ENCODE measurements at places on chromosomes 3 and 15.

GRCh38 chr3:79953591-79954101, 185.8 kb upstream of the ROBO1 start:
- DNase-seq: no peak

DNA sequence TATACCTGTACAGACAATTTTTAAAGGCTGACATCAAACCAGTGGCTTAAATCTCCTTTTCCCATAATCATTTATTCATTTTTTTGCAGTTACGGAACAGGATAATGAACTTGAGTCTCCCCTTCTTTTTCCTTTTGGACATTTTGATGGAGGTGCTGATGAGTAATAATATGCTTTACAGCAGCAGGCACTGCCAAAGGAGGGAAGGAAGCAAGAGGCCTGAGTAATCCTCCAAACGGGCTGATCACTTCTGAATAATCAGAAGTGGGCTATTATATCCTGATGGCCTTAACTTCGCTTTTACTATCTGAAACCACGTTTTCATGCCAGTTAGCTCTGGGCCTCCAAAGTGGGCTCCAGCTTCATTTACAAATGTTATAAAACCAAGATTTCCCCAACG, 527.2 kb downstream of the FOXP1 start:
- no peak for DNase-seq

GRCh38 chr3:132916096-132916495, 122.1 kb upstream of the TMEM108 start:
- DNase-seq: no peak

- no peak for DNase-seq
Measured at GRCh38 chr3:12832350-12833221, 8.8 kb downstream of the RPL32 start.

- DNase-seq: no peak
Measured at GRCh38 chr3:197355713-197356112, 57.3 kb upstream of the DLG1 start.

- DNase-seq: no peak
Measured at GRCh38 chr15:58374147-58374546, 57.6 kb upstream of the LIPC start.

DNA sequence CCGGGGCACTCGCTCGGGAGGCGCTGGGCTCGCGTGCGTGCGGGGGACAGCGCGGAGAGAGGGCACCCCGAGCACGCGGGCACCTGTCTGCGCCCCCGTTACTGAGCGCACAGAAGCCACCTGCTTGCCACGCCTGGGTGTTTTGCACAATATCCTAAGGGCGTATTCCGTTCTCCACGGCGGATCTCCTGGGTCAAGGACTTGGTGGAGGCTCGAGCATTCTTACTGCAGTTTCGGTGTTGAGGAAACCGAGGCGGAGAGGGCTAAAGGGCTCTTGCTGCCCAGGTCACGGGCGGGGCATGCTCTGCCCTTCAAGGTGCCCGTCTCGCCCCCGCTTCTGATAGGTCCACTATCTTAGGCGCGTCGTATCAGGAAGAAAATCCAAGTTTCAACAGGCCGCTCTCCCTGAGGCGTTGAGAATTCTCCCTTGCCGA, 526 bp downstream of the GPD1L start:
- DNase-seq: no peak

GRCh38 chr3:31777092-31777491, 204.0 kb downstream of the OSBPL10 start:
- no peak for DNase-seq

DNA sequence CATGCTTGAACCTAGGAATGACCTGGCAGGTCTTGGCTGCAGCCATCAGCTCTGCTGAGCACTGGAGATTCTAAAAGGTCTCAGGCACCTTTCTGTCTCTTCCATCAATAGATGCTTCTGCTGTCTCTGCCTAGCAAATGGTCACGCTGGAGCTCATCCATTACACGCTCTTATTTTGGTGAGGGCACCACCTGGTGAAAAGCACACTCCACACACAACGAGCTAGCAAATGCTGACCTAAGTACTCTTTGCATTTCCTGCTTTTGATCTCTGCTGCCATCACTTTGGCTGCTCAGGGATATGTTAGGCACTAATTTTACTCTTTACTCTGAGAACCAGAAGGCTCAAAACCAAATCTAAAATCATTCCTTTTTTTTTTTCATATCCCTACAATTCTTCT, 91.3 kb downstream of the RAB11A start:
- DNase-seq: no peak

DNA sequence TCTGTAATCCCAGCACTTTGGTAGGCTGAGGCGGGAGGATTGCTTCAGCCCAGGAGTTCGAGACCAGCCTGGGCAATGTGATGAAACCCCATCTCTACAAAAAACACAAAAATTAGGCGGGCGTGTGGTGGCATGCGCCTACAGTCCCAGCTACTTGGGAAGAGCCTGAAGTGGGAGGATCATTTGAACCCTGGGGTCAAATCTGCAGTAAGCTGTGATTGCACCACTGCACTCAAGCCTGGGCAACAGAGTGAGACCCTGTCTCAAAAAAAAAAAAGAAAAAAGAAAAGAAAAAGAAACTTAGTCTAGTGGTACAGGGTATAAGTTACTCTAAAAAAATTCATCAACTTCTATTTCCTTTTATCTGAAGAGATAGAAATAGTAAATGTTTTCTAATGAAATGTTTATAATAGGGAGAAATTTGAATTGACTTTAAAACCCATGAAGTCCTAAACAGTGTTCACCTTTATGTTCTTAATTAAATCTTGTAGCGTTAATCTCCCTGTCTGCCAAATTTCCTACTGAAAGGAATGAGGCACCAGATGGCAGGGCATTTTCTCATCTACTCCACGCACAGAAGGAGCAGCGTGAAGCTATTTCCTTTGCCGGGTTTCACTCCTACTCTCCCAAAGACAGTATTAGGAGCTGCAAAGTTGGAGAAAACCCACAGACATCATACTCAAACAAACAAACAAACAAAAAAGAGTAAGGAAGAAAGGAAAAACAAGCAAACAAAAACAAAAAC, 1.9 kb downstream of the PCLAF start:
- no peak for DNase-seq

GRCh38 chr3:194675081-194675640, 3.2 kb upstream of the LSG1 start:
- DNase-seq: no peak

- DNase-seq: no peak
Measured at GRCh38 chr3:181695661-181696491, 15.8 kb upstream of the SOX2 start.

DNA sequence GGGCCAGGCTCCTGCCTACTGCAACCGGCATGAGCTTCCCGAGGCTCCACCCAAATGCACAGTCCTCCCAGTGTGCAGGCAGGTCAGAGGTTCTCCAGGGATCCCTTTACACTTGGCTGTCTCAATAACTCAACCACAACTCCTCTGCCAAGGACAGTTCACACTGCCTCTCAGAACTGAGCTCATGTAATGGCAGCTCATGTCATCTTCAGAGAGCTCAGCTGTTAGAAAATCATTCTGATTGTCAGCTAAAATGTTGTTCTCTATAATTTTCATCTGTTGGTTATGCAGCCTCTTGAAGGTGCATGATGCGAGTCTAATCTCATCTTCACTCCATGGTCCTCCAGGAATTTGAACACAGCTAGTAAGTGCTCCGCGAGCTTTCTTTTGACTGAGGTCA, 76.7 kb downstream of the SST start:
- no peak for DNase-seq

GRCh38 chr3:159938714-159939113, 49.9 kb upstream of the IL12A start:
- no peak for DNase-seq

- no peak for DNase-seq
Measured at GRCh38 chr15:76840830-76841460, 64.2 kb downstream of the SCAPER start.

GRCh38 chr15:65869954-65870871, 922 bp downstream of the RAB11A start:
- no peak for DNase-seq

DNA sequence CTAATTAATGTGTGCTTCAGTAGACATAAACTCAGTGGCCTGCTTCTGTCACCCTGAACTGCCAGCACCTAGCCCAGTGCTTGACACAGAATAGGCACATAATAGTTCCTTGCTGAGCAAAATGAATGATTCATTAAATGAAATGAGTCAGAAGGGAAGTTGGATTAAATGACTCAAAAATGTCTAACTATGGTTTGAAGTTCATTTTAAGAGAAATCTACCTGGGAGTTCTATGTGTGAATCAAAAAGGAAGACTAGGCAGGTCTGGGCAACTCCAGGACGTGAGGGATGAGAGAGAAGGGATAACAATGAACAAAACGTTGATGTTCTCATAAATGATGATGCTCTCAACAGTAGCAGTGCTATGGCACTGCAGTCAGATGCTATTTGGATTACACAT, 175.0 kb downstream of the CFAP20DC start:
- no peak for DNase-seq

GRCh38 chr15:31306426-31307269, 20.0 kb upstream of the KLF13 start:
- no peak for DNase-seq

DNA sequence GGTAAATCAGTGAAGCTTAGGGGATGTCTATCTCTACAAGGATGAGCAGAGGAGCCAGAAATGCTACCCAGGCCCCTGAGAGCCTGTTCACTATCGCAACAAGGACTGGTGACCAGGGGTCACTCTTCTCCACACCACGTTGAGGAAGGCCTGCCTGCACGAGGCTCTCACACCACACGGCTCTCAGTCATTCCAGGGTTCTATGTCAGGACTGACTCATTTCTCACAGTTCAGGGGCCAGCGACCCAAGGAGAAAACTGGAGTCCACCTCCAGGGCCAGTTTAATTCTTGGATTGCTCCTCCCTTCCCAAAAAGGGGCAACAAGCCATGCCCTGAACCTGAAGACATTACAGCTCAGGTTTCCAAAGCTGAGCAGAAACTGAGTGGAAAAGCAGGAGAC, 33.9 kb downstream of the ANP32A start:
- DNase-seq: no peak

DNA sequence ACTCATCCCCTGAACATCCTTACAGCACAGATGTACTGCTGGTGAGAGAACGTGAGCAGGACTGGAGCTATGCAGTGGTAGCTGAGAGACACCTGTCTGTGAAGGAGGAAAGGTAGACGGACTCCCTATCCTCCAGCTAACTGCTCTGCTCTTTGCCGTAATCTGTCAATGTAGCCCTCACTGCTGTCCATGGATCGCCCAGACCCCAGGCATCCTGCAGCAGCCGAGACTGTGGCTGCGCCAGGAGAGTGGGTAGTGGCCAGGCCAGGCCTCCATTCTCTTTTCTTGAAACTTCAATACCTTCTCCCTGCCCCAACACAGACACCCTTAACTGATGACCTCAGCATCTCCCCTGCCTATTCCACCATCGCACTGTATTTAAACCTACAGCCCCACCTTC, 44.5 kb downstream of the CRABP1 start:
- no peak for DNase-seq

DNA sequence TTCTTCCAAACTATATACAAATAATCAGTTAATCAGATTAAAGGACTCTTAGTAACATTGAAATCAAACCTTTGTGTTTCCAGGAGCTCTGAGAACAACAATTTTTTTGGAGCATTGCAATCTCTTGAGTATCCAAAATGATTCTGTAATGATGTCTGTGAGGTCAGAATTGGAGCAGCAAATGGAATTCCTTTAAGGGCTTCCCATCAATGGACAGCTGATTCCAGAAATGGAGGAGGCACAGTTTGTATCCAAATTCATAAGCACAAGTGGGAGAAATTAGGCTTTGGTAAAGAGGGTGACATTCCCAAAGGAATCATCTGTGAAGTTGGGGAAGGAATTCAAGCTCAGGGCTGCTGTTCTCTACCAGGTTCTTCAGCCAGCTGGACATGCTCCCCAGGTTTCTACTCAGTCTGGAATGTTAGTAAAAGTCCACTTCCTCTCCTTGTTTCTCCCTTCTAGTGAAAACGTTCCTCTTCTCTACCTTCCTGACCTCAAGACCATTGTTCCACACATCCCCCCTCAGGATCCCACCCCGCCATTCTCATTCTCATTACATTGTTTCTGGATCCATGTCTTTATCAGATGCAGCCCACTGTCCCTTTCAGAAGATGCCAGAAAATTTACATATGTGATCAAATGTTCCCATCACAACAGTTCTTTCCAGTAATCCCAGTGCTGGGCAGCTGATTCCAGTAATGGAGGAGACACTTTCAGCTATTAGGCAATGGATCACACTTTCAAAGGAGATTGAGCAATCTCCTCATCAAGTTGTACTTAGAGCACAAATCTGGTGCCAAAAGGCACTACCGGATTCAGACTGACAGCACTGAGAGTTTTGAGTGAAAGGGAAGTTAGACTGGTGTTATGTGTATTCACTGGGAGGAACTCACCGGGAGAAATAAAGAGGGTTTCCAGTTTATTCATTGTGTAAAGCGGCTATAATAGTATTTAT, 391.3 kb upstream of the TPRG1 start:
- no peak for DNase-seq

GRCh38 chr15:74291101-74292071, 55.3 kb downstream of the CCDC33 start:
- peak; percentile 74 for DNase-seq

DNA sequence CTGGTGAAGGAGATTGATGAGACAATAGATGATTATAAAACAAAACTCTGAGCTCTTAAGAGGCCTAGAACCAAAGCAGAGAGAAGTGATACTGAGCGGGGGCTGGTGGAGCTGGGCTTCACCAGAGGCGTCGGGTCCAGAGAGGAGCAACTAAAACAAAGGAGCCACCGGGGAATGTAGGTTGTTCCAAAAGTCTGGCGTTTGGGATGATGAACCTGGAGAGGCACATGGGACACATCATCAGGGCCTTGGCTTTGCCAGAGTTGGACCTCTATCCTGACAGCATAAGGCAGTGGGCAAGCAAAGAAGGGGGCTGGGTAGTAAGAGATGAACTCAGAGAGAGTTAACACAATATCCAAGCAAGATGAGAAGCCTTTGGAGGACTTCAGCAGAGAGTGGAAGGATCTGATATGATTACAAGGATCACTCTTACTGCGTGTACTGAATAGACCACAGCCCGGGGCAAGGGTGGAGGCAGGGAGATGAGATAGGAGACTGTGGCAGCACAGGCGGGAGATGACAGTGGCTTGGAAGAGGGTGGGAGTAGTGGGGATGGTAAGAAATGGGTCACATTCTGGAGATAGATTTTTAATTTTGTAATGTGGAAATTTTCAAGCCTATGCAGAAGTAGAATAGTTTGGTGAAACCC, 36.0 kb upstream of the RASA2 start:
- no peak for DNase-seq

DNA sequence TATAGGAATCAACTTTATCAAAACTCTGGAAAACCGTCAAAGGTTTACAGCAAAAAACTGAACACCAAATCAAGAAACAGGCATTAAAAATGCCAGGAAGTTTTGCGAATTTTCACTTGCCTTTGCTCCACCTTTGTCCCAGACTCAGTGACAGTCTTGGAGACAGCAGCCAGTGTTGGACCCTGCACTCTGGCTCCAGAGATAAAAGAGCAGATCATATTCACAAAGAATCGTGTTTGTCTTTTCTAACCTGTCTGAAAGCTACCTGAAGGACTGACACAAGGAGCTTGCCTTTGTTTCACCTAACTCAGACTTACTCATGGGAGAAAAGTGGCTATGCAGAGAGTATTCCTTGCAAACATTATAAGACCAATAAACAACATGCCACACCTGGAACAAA, 74.0 kb upstream of the TCF12 start:
- no peak for DNase-seq
